GM23338 (cell line): ENCODE measurements at places on chromosomes 11 and 22. TPM values are rescaled to one million over a fixed set of nuclear protein-coding genes. Genes with fewer than 3 reads are reported as not detected.

DNA sequence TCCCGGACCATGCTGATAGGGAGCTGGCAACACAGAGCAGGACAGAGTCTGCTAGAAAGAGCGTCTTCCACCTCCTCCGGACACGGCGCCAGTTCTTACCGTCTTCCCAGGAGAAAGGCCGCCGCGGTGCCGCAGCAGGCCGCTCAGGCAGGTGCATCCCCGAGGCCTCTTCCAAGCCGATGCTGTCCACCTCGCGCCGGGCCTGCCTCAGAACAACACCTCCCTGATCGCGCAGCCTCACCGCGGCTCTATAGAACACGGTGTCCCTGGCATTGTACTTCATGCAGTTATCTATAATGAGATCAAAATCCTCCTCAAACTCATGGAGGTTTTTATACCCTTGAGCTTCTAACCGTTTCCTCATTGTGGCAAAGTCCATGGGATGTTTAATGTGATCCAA is 30.0 kb downstream of the BRD1 start:
- H3K27me3 ChIP-seq, result no peaks in the 10 kb centered on the region
- peaks cover 10% of the 10 kb centered on the region for H3K36me3 ChIP-seq
- DNase-seq, result no peak

DNA sequence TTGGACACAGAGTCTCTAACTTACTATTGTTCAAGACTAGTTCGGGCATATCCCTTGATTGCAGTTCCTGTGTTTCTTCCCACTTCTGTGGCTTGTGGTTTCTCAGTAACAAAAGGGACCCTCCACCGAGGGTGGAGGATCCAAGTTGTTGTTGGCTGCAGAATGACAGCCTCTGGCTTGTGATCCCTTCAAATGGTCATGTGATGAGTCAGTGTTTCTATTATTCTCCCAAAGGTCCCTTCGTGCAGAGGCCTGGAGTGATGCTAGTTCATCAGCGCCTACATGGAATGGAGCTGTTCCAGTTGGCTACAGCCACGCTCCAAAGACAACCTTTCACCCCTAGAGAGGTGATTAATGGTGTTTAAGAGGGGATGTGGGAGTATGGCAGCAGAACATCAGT is 2.6 kb upstream of the VWCE start:
- H3K36me3 ChIP-seq, result peaks cover 31% of the 10 kb centered on the region
- peaks cover 11% of the 10 kb centered on the region for H3K27me3 ChIP-seq
- H3K27ac ChIP-seq, result peak overlapping the region; percentile 18; the same call in 1 of the 2 replicates

GRCh38 chr11:132838627-132839026 is 693.7 kb downstream of the OPCML start:
- no peak overlapping the region for H3K4me3 ChIP-seq
- H3K4me1 ChIP-seq, result peaks cover 16% of the 10 kb centered on the region
- no peaks in the 10 kb centered on the region for H3K27me3 ChIP-seq
- H3K27ac ChIP-seq, result no peak overlapping the region
- H3K36me3 ChIP-seq, result no peaks in the 10 kb centered on the region

DNA sequence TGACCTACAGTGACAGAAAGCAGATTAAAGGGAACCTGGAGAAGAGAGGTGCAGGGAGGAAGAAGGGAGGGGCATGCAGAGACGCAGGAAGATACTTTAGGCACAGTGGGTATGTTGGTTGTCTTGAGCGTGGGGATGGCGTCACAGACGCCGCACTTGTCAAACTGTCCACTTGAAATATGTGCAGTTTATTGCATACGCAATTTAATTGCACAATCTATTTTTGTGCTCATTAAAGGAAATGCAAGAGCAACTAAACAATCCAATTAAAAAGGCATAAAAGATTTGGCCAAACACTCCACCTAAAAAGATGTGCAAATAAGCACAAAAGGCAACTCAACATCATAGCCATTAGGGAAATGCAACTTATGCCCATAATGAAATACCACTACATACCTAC is 16.8 kb downstream of the GNB1L start:
- no peaks in the 10 kb centered on the region for H3K27me3 ChIP-seq
- no peak overlapping the region for H3K4me3 ChIP-seq
- no peaks in the 10 kb centered on the region for H3K4me1 ChIP-seq
- DNase-seq, result no peak
- H3K36me3 ChIP-seq, result no peaks in the 10 kb centered on the region

GRCh38 chr11:43833657-43834073 is 47.0 kb upstream of the ALKBH3 start:
- no peak overlapping the region for H3K27ac ChIP-seq
- no peaks in the 10 kb centered on the region for H3K4me1 ChIP-seq
- 0 out of 2 replicates have a peak, but pooled peaks cover 4% of the 10 kb centered on the region for H3K36me3 ChIP-seq
- no peaks in the 10 kb centered on the region for H3K27me3 ChIP-seq

- no peak overlapping the region for H3K27ac ChIP-seq
- H3K27me3 ChIP-seq, result no peaks in the 10 kb centered on the region
- no peak for DNase-seq
- no peaks in the 10 kb centered on the region for H3K4me1 ChIP-seq
- H3K36me3 ChIP-seq, result no peaks in the 10 kb centered on the region
- H3K4me3 ChIP-seq, result no peak overlapping the region
These were observed 25.2 kb upstream of the KCNJ11 start for GRCh38 chr11:17413414-17414316.

GRCh38 chr22:39263626-39264348 is 19.0 kb upstream of the PDGFB start:
- no peaks in the 10 kb centered on the region for H3K27me3 ChIP-seq
- no peak overlapping the region for H3K4me3 ChIP-seq
- no peaks in the 10 kb centered on the region for H3K36me3 ChIP-seq
- H3K4me1 ChIP-seq, result no peaks in the 10 kb centered on the region
- H3K27ac ChIP-seq, result no peak overlapping the region
- no peak for DNase-seq

DNA sequence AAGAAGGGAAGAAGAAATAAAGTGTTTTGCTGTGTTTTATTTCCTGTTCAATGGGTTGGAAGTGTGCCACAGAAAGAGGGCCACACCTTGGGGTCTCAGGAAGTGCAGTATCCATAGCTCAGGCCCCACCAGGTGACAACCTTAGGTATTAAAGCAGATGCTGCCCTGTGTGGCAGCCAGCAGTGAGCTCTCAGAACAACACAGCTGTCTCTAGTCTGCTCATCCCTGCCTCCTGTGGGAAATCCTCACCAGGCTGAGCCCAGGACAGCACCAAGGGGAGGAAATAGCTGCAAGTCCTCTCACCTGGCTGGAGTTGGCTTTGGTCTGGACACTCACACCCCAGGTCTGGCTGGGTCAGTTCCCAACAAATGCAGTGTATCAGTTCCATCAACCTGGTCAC is 25.1 kb downstream of the ARL14EP start:
- no peak for DNase-seq
- H3K27ac ChIP-seq, result no peak overlapping the region
- H3K4me1 ChIP-seq, result 0 out of 2 replicates have a peak, but pooled peaks cover 6% of the 10 kb centered on the region
- no peaks in the 10 kb centered on the region for H3K27me3 ChIP-seq
- H3K4me3 ChIP-seq, result no peak overlapping the region
- H3K36me3 ChIP-seq, result no peaks in the 10 kb centered on the region

GRCh38 chr11:32015427-32015826 is 75.4 kb upstream of the RCN1 start:
- no peaks in the 10 kb centered on the region for H3K27me3 ChIP-seq
- no peak for DNase-seq
- no peaks in the 10 kb centered on the region for H3K36me3 ChIP-seq

DNA sequence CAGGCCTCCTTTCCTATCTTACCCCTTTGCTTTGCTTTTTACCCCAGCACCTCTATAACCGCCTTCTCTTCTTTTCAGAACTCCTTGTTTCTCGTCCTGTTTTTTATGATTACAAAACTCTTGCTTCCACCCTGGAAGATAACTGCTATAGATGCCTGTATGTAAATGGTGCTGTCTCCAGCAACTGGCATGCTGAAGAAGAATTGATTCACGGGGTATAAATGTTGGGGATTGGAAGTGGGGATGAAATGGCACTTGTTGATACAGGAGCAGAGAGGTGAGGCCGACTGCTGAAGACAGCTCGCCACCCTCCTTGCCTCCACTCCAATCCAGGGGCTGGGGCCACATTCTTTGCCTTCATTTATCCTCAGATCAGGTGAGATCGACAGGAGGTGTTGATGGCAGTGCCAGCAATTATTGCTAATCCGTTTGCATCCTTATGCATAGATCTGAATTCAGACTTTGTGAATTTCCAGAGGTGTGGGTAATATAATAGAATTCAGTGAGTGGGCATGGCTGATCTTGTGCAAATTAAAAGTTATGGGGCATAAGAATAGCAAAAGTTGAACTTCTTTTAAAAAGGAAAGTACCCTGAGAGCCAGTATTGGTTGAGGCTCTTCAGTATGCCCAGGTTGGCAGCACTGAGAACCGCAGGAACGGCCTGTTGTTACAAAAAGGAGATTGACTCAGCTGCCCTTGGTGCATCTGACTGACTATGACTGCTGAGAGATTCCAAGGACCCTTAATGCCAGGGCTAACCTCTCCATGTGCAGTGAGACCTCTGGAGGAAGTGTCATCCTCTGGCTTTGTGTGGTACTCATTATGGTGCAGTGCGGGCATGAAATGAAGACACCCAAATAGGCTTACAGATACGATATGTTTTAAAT is 5.3 kb downstream of the NEAT1 start:
- no peaks in the 10 kb centered on the region for H3K36me3 ChIP-seq
- no peak for DNase-seq
- H3K4me3 ChIP-seq, result no peak overlapping the region
- H3K27me3 ChIP-seq, result no peaks in the 10 kb centered on the region
- H3K4me1 ChIP-seq, result peaks cover 62% of the 10 kb centered on the region
- H3K27ac ChIP-seq, result 0 out of 2 replicates have a peak overlapping the region, but pooled peaks have one; percentile 12

DNA sequence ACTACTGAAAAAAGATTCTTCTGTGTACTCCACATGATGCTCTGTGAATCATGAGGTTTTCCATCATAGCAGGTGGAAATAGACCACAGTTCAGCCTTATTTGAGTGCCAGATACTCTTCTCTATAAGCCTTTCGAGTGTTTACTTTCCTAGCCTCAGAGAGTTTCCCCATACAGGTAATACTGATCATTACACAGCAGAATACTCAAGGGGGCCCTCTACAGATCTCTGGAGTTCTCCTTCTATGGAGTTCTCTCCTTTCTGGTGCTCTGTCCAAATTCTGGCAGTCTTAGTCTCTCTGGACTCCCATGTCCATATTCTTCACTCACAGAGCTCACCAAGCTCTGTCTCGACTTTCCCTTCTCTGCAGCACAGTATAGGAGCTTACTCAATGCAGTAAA is 175.7 kb upstream of the CARD18 start:
- no peaks in the 10 kb centered on the region for H3K4me1 ChIP-seq
- DNase-seq, result peak; percentile 57
- no peaks in the 10 kb centered on the region for H3K27me3 ChIP-seq
- H3K36me3 ChIP-seq, result no peaks in the 10 kb centered on the region
- H3K27ac ChIP-seq, result no peak overlapping the region

- peaks cover 10% of the 10 kb centered on the region; the same call in 1 of the 2 replicates for H3K4me1 ChIP-seq
- DNase-seq, result peak; percentile 24
- H3K36me3 ChIP-seq, result no peaks in the 10 kb centered on the region
- no peaks in the 10 kb centered on the region for H3K27me3 ChIP-seq
These were observed 24.5 kb upstream of the TNRC6B start for GRCh38 chr22:40153192-40153591.

DNA sequence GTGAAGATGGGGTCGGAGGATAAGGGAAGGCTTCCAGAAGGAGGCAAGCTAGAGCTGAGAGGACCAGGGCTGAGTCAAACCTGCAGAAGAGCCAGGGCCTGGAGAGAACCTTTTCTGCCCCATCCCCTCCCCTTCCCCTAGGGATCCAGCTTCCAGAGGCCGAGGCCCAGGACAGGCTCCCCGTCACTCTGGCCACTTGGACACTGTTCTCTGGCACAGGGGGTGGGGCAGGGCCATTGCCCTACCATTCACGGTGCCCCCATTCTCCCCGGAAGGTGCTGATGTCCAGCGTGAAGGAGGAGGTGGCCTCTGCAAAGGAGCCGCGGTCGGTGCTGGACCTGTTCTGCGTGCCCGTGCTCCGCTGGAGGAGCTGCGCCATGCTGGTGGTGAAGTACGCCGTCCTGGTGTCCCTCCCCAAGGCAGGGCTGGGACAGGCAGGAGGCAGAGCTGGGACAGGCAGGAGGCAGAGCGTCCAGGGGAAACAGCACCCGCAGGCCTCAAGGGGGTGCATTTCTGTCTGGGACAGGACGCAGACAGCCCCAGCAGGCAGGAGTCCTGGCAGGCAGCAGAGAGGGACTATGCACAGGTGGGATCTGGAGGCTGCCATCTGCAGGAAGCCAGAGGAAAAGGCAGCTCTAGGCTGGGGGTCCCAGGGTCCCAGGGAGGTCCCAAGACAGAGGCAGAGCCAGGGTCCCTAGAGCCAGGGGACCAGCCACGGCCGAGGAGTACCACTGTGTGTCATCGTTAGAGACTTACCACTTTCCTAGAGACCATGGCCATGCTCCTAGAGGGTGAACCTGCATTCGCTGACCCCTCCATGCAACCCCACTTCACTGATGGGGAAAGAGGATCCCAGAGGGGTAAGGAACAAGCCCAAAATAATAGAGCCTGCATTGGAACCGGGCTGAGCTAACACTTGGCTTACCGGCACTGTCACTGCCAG is 25.8 kb upstream of the SLC22A12 start:
- DNase-seq, result peak; percentile 85
- no peaks in the 10 kb centered on the region for H3K36me3 ChIP-seq
- H3K4me3 ChIP-seq, result no peak overlapping the region
- H3K4me1 ChIP-seq, result peaks cover 14% of the 10 kb centered on the region; the same call in 1 of the 2 replicates

DNA sequence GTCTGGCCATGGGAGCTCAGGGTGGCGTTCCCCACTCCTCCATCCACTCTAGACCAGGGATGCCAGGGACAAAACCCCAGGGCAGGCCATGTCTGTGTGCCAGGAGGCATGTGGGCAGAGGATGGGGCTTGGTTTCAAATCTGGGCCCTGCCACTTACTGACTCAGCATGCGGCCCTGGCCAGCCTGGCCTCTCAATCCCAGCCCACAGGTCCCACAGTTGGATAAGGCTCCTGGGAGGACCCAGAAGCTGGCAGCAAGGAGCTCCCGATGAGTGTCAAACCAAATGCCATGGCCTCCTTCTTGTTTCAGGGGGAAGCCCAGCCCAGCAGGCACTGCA is 1290.4 kb downstream of the BRD1 start:
- H3K4me3 ChIP-seq, result no peak overlapping the region
- no peak for DNase-seq
- no peaks in the 10 kb centered on the region for H3K36me3 ChIP-seq
- no peak overlapping the region for H3K27ac ChIP-seq
- H3K27me3 ChIP-seq, result no peaks in the 10 kb centered on the region

DNA sequence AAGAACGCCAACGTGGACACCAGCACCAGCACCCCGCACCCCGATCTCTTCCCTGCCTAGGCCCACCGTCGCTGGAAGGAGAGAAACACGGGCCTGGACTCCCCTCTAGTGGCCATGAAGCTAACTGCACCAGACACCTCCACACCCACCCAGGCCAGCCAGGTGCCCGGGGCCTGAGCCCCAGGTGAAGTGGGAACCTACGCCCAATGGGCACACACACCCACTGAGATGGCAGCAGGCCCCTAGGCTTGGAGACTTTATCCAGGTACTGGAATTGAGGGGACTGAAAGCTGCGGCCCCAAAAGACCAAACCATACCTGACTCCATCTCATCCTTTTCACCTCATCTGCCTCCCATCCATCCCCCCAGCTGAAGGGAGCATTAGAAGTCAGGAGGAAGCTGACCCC is 81.0 kb downstream of the BUD13 start:
- H3K27ac ChIP-seq, result no peak overlapping the region
- no peak overlapping the region for H3K4me3 ChIP-seq
- DNase-seq, result peak; percentile 86
- H3K36me3 ChIP-seq, result no peaks in the 10 kb centered on the region
- H3K27me3 ChIP-seq, result no peaks in the 10 kb centered on the region

GRCh38 chr11:18650859-18651557 is 16.9 kb upstream of the SPTY2D1 start:
- no peaks in the 10 kb centered on the region for H3K36me3 ChIP-seq
- DNase-seq, result peak; percentile 94
- no peaks in the 10 kb centered on the region for H3K4me1 ChIP-seq

The PYGM gene
- total RNA-seq, result 3.9 and 4.4 TPM in 2 replicates

The OR51E2 gene
- total RNA-seq, result not detected in 2 replicates

The HOATZ gene
- not detected in 2 replicates for total RNA-seq

The MAPK8IP2 gene
- 2.8 and 3.5 TPM in 2 replicates for total RNA-seq

The BIK gene
- 5.6 and 9.8 TPM in 2 replicates for total RNA-seq

The ZFTA gene
- 32.1 and 36.6 TPM in 2 replicates for total RNA-seq

The VWCE gene
- total RNA-seq, result 13.1 and 16.9 TPM in 2 replicates

The DBX1 gene
- not detected in 2 replicates for total RNA-seq
